ENCODE measurements at places on chromosomes 6 and 20.

GRCh38 chr6:163955756-163956155 lies 541.2 kb downstream of the QKI start:
- no peak for DNase-seq

DNA sequence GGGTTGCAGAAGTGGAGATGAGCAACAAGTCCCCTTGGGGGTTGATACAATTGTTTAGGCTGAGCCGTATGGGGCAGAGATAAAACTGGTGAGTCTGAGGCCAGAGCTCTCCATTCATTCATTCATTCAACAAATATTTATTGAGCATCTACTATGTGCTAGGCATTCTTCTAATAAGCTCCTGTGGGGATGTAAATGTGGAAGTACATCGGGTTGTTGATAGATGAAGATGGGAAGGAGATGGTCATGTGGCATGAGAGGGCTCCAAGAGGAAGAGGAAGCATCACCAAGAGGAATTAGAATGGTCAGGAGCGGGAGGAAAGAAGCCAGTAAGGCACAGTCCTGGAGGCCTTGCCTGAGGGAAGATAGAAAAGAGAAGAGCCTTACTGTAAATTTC lies 98.7 kb upstream of the MLN start:
- DNase-seq: no peak

- no peak for DNase-seq
These were observed 33.4 kb downstream of the KCNK5 start for GRCh38 chr6:39195792-39196385.

DNA sequence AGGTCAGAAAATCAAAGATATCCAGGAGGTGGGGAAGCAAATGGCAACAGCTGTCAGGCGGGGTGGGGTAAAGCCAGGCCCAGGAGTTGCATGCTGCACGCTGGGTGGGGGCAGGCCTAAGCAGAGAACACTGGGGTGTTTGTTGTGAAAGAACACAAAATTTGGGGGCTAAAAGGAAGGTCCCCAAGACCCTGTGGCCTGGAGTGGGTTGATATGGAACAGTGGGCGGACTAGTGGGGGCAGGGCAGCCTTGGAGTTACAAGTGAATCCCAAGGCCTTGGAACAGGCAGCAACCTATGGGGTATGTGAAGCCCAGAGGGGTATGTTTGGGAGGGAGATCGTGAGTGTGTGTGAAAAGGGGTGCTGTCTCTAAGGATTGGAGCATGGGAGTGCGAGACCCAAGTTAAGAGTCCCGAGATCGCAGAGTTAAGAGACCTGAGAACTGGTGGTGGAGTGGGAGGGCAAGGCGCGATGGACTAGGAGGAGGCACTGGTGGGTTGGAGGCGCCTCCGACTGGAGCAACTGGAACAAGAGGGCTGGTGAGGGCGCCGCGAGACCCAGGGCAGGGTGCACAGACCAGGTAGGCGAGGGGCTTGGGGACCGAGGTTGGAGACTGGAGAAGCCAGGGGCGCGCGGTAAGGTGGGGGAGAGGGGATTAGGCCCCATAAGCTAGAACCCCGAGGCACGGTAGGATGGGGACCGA lies 658 bp downstream of the CUL7 start:
- peak; percentile 21 for DNase-seq

- DNase-seq: peak; percentile 58
These were observed 50.6 kb upstream of the NELFCD start for GRCh38 chr20:58930496-58930895.

- DNase-seq: no peak
These were observed 312.6 kb upstream of the RSPO3 start for GRCh38 chr6:126805861-126806260.

GRCh38 chr6:36139991-36140710 lies 9.8 kb downstream of the MAPK13 start:
- no peak for DNase-seq

DNA sequence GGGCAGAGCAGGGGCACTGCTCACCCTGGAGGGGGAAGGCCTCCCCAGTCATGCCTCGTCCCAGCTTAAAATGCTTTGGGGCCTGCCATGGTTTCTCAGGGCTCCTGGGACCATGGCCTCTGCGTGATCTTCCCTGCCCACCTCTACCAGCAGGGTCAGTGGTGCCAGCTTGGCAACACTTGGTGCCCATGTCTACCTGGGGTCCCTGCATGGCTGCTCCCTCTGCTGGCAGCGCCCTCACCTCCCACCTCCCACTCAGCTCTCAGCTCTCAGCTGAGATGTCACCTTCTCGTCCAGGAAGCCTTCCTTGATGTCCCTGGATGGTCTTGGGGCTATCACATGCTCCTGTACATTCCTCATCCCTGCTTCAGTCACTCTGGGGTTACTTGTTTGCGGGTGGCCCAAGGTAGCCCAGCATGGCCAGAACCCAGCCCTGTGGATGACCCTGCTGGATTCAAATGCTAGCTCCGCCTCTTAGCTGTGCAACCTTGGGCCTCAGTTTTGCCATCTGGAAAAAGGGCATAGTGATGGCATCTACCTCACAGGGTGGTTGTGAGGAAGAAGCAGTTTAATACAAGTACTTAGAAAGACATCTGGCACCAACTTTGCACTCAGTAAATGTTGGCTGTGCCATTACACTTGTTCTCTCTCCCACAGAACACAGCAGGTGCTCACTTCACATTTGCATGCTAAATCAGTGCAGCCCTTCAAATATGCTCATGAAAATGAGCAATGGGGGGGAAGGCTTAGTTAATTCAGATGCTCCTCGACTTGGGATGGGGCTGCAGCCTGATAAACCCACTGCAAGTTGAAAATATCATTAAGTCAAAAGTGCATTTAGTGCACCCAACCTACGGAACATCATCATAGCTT lies 53.5 kb upstream of the PTPN1 start:
- DNase-seq: no peak

DNA sequence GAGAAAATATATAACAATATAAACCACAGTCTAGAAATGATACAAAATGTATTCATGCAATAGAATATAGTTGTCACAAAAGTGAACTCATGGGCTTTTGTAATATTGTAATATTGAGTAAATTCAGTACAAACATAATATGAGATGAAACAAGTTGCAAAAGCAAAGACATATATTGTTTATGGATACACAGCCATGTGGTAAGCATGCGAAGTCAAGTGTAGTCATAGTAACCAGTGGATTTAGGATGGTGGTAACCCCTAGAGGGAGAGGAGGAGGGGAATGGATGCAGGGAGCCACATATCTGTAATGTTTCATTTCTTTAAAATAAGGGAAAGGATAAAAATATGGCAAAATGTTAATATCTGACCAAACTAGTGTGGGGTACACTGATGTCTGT lies 47.3 kb downstream of the ARMC2 start:
- DNase-seq: no peak

GRCh38 chr20:62165762-62166399 lies 16.9 kb upstream of the MTG2 start:
- no peak for DNase-seq

All from epithelial cell of esophagus (primary cell).